ENCODE measurements at places on chromosomes 11 and 22. TPM values are rescaled to one million over a fixed set of nuclear protein-coding genes. Genes with fewer than 3 reads are reported as not detected.

DNA sequence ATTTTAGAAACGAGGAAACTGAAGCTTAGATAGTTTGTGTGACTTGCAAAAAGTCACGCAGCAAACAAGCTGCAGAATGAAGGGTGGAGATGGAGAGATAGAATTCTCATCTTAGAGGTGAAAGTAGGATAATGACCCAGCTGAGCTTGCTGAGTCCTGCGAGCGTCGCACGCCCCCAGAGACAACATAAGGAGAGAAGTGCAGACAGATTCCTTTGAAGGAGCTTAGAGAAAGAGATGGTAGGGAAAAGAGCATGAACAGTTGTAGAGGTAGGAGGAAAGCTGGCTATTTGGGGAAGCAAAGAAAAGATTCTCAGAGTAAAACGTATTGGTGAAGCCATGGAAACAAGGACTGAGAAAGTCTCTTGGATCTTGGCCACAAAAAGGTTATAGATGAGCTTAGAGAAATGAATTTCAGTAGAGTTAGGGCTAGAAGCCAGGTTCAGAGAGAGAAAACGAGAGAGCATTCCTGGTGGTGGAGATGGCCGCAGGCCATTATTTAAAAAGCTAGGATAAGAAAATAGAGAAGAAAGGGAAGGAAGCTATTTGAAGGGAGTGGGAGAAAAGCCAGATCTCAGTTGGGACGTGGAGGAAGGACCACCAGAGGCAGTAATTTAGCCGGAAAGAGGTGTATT lies 44.8 kb downstream of the FAM83F start:
- DNase-seq: no peak

- no peak for DNase-seq
Measured at GRCh38 chr11:77479746-77480352, 6.0 kb upstream of the PAK1 start.

GRCh38 chr22:29141078-29141688 lies 64.5 kb upstream of the EMID1 start:
- no peak for DNase-seq

DNA sequence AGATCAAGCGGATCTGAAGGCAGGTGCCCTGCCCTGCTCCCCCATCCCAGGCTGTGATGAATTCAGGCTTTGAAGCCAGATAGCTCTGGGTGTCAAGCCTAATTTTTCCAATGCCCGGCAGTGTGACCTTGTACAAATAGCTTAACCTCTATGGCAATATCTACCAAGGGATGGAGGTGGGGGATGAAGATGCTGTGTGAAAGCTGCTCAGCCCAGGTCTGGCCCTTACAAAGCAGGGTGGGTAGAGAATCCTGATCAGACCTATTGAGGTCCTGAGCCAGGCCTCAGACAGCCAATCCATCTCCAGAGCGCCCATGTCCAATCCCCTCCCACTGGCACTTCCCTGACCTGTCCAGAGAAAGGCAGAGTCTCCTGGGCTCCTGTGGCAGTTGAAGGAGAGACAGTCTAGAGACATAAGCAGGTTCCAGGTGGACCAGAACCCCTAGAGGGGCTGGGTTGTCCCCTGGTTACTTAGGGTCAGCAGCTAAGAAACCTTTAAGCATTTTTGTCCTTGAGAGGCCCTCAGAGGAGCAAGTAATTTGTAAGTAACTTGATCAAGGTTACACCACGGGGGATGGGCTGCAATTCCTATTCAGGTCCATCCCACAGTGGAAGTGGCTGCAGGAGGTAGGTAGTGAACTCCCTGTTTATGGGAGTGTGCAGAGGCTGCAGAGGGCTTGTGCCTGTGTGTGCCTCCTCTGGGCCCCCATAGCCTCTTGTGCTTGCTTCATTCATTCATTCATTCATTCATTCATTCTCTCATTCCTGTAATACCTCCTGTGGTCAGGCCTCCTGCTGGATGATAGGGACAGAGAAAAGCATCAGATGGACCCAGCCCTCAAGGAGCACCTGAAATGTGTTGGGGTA lies 10.4 kb downstream of the P2RY2 start:
- DNase-seq: no peak

- DNase-seq: no peak
Measured at GRCh38 chr11:17156283-17156682, 51.5 kb downstream of the PIK3C2A start.

GRCh38 chr11:11512090-11512489 lies 109.7 kb downstream of the GALNT18 start:
- no peak for DNase-seq

Gene PRG3
- total RNA-seq: not detected

Gene EMID1
- 2.5 TPM for total RNA-seq

DNA sequence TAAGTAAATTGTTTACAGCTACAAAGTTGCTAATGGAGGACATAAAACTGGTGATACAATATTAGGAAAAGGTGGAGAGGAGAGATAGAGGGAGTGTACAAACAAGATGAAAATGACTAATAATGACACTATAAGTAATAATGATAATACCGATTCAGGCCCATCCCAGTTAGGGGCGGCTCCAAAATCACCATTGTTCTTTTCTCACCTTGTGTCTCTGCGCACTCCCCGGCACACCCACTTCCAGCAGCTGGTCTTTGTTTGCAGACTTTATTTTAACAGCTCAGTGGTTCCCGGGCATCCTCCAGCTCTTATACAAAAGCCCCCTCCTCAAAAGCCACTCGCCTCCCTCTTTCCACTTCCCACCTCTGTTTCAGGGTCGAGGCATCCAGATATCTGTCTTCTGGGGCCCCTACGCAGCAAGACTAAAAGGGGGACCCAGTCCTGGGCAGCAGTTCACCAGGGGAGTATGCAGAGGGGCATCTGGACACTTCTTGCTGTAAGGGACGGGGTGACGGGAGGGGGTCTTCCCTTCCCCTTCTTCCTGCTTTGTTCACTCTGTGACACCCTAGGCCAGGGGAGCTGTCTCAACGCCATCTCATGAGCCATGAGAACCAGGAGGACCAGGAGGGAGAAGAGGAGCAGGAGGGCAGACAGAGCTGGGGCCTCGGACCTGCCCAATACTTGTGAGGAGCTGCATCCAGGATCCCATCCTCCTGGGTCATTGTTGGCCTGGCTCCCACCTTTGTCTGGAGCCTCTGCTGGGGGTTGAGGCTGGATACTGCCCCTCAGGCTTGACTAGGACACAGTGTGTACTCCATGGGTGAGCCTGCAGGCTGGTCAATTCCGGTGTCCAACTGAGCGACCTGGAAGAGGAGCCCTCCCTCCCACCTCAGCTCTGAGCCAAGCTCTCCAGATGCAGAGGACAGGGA lies 2.7 kb downstream of the APOL2 start:
- DNase-seq: no peak

DNA sequence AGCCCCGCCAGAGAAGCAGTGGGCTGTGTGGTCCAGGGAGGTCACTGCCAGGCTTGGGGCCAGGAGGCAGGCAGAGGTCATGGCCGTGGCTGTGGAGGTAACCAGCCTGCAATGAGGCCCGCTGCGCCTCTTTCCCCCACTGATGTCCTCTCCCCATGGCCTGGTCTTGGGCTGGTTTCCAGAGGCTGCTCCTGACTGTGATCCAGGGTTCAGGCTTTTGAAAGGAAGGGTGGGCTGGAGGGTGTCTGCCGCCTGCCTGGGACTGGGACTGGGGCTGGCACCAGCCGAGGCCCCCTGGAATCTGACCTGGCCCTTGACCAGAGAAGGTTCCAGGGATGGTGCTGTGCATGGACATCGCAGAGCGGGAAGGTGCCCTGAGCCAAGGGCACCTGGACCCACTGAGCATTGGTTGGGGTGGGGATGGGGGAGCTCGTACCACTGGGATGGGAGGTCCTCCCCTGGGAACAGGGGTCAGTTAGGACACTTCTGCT lies 59.6 kb upstream of the THY1 start:
- DNase-seq: no peak

Gene OR5B12
- not detected for total RNA-seq

DNA sequence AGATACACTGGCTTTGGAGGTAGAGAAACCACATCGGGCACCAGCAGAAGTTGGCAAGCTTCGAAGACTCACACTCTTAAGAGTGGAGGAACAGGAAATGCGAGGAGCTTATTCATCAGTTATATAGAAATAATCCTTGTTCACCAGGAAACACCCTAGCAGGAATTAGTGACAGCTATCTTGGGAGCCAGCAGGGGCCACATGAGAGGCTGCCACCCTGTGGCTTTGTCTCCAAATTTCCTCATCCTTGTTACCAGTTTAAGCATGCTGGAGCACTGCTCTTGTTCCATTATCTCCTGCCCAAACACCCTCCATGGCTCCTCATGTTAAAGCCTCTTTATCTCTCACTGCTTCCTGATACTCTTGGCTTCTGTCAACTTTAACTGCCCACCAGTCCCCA lies 131.0 kb downstream of the PLEKHA7 start:
- DNase-seq: no peak

DNA sequence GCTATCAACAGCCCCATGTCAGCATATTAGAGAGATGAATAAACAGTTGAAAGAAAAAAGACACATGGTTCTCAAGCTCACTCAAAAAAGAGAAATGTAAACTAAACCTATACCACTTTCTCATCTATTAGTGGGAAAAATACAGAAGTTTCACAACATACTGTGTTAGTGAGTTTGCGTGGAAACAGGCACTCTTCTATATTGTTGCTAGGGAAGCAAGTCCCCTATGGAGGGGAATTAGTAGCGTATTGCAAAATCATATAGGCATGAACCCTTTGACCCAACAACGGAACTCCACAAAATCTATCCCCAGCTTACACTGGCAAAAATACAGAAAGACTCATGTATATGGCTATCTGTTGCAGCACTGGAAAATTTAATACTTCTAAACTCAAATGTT lies 14.2 kb upstream of the RFPL2 start:
- no peak for DNase-seq

- no peak for DNase-seq
Measured at GRCh38 chr11:44562845-44563460, 2.5 kb upstream of the CD82 start.

DNA sequence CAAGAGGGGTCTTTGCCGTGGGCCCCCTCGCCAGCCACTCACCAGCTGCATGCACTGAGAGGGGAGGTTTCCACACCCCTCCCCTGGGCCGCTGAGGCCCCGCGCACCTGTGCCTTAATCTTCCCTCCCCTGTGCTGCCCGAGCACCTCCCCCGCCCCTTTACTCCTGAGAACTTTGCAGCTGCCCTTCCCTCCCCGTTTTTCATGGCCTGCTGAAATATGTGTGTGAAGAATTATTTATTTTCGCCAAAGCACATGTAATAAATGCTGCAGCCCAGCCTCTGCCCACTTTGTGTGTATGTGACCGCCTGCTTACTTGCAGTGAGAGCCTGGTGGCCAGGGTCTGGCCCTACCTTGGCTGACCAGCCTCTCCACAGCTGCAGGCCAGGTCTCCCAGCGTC lies 2.8 kb upstream of the CRACR2B start:
- DNase-seq: no peak

GRCh38 chr11:8019314-8020243 lies 32.4 kb downstream of the EIF3F start:
- no peak for DNase-seq

DNA sequence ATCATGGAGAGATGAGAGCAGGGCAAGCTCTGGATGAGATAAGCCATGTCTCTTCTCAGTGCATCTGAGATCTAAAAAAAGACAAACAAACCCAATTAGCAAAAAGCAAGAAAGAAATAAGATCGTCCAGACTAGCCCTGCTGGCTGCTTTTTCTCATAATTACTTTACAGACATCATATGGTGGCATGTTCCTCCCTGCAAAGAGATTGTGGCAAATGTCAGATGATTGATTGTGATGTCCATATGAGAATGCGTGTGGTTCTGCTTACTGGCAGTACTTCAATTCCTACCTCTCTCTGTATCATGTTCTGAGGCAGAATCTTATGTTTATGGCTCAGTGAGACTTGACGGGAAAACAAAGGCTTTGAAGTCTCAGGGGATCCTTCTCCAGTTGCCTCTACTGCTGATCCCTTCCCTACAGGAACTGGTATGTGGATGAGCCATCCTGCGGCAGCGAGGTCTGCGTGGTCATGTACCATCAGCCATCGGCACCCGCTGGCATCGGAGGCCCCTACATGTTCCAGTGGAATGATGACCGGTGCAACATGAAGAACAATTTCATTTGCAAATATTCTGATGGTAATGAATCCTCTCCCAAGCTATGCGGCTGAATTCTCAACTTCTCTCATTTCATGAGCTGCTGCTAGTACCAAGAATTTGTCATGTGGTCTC lies 8.8 kb downstream of the LAYN start:
- no peak for DNase-seq

Gene ZFTA
- total RNA-seq: 15.2 TPM

Gene SLC22A9
- total RNA-seq: not detected

DNA sequence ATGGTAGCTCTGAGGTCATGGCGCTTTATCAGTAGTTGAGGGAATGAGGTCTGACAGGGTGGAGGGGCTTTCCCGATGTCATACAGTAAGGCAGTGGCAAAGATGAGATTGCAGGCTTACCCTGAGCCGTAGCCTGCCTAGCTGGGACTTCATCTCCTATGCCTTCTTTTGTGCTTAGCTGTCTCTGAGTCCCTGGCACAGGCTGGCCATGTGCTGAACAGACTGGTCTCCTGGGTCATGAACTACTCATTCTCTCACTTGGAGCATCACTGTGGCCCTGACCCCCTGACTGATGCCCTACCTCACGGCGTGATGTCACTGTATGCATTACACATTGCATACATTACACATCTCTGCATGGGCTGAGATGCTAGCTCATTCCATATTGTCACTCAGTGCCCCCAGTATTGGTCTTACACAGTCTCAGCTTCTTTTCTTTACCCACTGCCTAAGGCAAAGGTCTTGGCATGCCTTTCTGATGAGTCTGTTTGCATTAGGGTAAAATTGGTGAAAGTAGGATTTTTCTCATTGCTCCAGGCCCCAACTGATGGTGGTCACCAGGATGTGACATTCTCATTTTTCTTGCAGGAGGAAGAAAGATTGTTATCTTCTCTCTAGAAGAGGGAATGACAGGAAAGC lies 389.4 kb upstream of the CADM1 start:
- no peak for DNase-seq

Measured in omental fat pad (tissue), 4 donors.